Hindlimb muscle (tissue), 1 donor: ENCODE measurements at places on chromosomes 7 and 10. TPM values are rescaled to one million over a fixed set of nuclear protein-coding genes. Genes with fewer than 3 reads are reported as not detected.

The TUBAL3 gene
- polyA plus RNA-seq: not detected

The CHST15 gene
- 15.3 TPM for polyA plus RNA-seq

The TMEM229A gene
- 0.09 TPM for polyA plus RNA-seq

The AGR2 gene
- 6.5 TPM for polyA plus RNA-seq

The HOXA1 gene
- polyA plus RNA-seq: 0.50 TPM

The CPED1 gene
- 8.2 TPM for polyA plus RNA-seq

The UPK3BL2 gene
- polyA plus RNA-seq: 18.4 TPM

The FOXL3 gene
- polyA plus RNA-seq: not detected

The ZC3HAV1L gene
- 16.2 TPM for polyA plus RNA-seq

The C7orf57 gene
- not detected for polyA plus RNA-seq

The PPP1R17 gene
- not detected for polyA plus RNA-seq

The IL6 gene
- polyA plus RNA-seq: 0.41 TPM

The MBL2 gene
- polyA plus RNA-seq: not detected

The TPST1 gene
- polyA plus RNA-seq: 13.7 TPM

The CPSF4 gene
- 38.0 TPM for polyA plus RNA-seq

The SLIT1 gene
- polyA plus RNA-seq: 1.3 TPM

The CLCN1 gene
- 2.5 TPM for polyA plus RNA-seq

The NAT16 gene
- polyA plus RNA-seq: not detected

The SPDYE9 gene
- polyA plus RNA-seq: 1.9 TPM

The SPDYE16 gene
- polyA plus RNA-seq: 4.5 TPM

The ANKRD61 gene
- 1.7 TPM for polyA plus RNA-seq

The ESYT2 gene
- 31.7 TPM for polyA plus RNA-seq

The TMEM26 gene
- 8.1 TPM for polyA plus RNA-seq

The KNDC1 gene
- polyA plus RNA-seq: 10.7 TPM

The ARHGEF5 gene
- polyA plus RNA-seq: 2.7 TPM

The KCNMA1 gene
- polyA plus RNA-seq: 15.2 TPM

The CCZ1 gene
- 55.4 TPM for polyA plus RNA-seq

The FBXL13 gene
- 0.76 TPM for polyA plus RNA-seq

The TDRD1 gene
- polyA plus RNA-seq: 0.13 TPM

The PNLIPRP2 gene
- polyA plus RNA-seq: not detected

The ECHDC3 gene
- polyA plus RNA-seq: 9.6 TPM

The IFIT2 gene
- polyA plus RNA-seq: 8.0 TPM

The HTR7 gene
- 0.36 TPM for polyA plus RNA-seq

The ELOVL3 gene
- 0.94 TPM for polyA plus RNA-seq

The AGAP6 gene
- polyA plus RNA-seq: 16.7 TPM

The SMKR1 gene
- not detected for polyA plus RNA-seq

The SPDYE6 gene
- 11.5 TPM for polyA plus RNA-seq
